ENCODE measurements at places on chromosomes 7 and 10.
A peak's percentile ranks its signal among the peaks of the same experiment; 100 is the strongest.

GRCh38 chr10:35780970-35781642, 139.0 kb upstream of the FZD8 start:
- DNase-seq, result no peak

DNA sequence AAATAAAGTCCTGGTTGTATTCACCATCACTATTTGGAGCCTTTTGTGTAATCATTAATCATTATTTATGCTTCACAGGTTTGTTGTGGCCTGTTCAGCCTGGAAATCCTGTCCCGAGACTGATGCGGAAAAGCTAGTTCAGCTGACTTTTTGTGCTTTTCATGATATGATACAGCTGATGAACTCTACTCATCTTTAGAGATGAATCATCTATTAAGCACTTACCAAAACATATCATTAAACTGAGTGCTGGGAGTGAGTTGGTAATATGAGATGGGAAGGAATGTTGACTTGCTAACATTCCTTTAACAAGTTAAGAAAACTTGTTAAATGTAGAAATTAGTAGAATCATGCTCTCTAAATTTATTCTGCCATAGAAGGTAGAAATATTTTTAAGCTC, 53.0 kb downstream of the CROT start:
- no peak for DNase-seq

DNA sequence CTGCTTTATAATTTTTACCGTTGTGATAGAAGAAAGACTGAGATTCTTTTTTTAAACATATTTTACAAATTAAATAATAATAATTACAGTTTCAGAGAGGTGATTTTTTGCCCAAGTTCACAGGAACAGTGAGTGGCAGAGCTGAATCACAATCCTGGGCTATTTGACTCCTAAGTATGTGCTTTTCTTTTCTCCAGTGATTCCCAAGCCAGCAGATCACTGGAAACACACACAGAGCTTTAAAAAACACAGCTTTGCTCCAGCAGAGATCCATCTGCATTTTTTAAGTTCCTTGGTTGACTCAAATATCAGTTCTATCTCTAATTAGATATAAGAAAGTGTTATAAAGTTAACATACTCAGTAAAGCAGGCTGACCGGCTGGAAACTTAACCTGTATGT, 69.0 kb downstream of the AHR start:
- DNase-seq, result no peak

- peak; percentile 81 for DNase-seq
Measured at GRCh38 chr7:13414661-13415107, 574.8 kb downstream of the ETV1 start.

- no peak for DNase-seq
Measured at GRCh38 chr7:12221414-12221813, 10.3 kb downstream of the TMEM106B start.

DNA sequence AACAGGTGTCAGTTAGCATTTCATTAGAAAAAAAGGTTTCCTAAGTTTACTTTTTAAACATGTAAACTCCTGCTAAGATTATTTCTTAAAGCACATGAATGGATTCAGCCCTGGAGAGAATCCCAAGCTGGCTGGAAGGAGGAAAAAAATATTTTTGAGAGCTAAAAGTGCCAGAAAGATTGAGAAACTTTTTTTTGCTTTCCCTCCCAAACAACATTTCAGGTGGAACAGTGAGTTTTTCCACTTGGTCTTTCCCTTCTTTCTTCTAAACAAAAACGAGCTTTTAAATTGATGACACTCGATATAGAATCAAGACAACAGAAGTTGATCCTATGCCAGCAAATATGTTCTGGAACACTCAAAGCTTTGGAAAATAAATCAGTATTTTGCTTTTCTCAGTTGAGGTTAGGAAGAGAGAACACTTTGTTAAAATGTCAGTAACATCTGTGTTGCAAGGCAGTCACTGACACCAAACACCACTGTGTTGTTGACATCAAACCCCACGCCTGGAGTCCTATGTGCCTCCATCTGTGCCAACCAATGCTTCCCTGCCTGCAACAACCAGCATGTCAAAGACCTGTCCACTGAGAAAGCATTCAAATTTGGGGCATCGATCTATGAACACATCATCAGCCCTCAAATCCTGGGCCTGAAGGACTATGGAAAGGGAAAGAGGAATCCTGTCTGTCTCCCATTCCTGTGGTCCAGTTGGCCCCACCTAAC, 22.9 kb upstream of the INSIG1 start:
- no peak for DNase-seq

GRCh38 chr7:135355377-135356048, 121.9 kb downstream of the STRA8 start:
- no peak for DNase-seq

- no peak for DNase-seq
Measured at GRCh38 chr7:50714857-50715256, 67.8 kb downstream of the GRB10 start.

DNA sequence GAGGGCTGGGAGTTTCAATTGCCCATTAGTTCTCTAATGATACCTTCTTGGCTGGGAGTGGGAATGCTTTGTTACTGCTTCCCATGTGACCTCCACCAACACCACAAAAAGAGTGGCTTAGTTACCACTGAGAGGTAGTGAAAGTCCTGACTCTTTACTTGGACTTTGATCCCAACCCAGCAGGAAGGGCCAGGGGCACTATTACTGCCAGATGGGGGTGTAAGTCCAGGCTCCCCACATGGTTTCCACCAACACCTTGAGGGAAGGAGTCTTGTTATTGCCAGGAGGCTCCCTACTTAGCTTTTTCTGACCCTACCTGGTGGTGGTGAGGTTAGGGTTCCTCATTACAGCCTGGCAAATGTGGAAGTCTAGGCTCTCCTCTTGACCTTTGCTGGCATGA, 11.4 kb downstream of the GGCT start:
- DNase-seq, result no peak

DNA sequence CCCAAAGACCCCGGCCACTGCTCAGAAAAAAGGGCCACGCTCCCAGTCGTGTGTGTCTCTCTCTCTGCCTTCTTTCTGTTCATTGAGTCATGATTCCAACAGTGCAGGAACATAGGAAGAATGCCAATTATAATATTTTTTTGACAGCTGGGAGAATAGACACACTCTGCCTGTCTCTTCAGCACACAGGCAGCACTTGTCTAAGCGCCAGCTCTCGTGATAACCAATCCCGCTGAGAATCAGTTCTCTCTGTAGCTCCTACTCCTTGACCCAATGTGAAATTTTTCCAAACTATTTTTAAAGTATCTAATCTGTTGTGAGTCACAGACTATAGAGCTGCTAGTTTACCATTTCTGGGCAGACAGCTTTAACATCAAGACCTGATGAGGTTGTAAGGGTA, 145.7 kb upstream of the RHEB start:
- DNase-seq, result no peak

- DNase-seq, result peak; percentile 46
Measured at GRCh38 chr10:84205049-84205852, 10.9 kb downstream of the CDHR1 start.

GRCh38 chr7:95840953-95841950, 68.9 kb downstream of the DYNC1I1 start:
- peak; percentile 35 for DNase-seq

GRCh38 chr10:420154-421121, 269.0 kb downstream of the DIP2C start:
- DNase-seq, result no peak

GRCh38 chr10:126321440-126321839, 66.8 kb downstream of the ADAM12 start:
- DNase-seq, result no peak

- no peak for DNase-seq
Measured at GRCh38 chr10:130022086-130022485, 58.0 kb upstream of the EBF3 start.

- DNase-seq, result no peak
Measured at GRCh38 chr7:102044984-102045673, 227.7 kb downstream of the CUX1 start.
